ENCODE measurements at places on chromosomes 12 and 14.

- no peak overlapping the region for H3K4me3 ChIP-seq
- H3K27ac ChIP-seq = no peak overlapping the region
- peaks cover 20% of the 10 kb centered on the region for H3K4me1 ChIP-seq
- no peaks in the 10 kb centered on the region for H3K27me3 ChIP-seq
- no peaks in the 10 kb centered on the region for H3K36me3 ChIP-seq
Observed at GRCh38 chr12:123271001-123271668, 521 bp downstream of the CDK2AP1 start.

DNA sequence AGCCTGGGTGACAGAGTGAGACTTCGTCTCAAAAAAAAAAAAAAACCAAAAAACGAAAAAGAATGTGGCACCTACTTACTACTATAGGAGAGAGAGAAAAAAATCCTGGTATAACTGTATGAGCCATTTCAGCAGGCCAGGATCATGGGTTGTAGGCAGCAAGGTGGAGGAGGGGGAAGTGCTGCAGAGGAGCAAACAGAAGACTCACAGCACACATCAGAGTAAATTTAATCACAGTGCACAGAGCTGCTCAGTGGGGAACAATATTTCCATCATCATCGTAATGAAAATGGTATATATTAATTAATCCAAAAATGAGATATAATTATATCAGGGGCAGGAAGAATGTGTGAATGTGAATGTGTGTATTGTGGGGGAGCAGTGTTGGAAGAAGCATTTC lies 175.8 kb downstream of the SLC2A13 start:
- H3K27ac ChIP-seq = no peak overlapping the region
- peaks cover 7% of the 10 kb centered on the region for H3K4me1 ChIP-seq
- DNase-seq = no peak
- no peak overlapping the region for H3K4me3 ChIP-seq

- H3K36me3 ChIP-seq = no peaks in the 10 kb centered on the region
- no peak overlapping the region for H3K27ac ChIP-seq
- H3K4me1 ChIP-seq = peaks cover 5% of the 10 kb centered on the region
- no peak overlapping the region for H3K4me3 ChIP-seq
- H3K27me3 ChIP-seq = peaks cover 5% of the 10 kb centered on the region
Observed at GRCh38 chr14:101115652-101116051, 212.1 kb upstream of the RTL1 start.

- H3K27me3 ChIP-seq = peaks cover 11% of the 10 kb centered on the region
- DNase-seq = no peak
- H3K4me1 ChIP-seq = no peaks in the 10 kb centered on the region
- no peak overlapping the region for H3K27ac ChIP-seq
- no peaks in the 10 kb centered on the region for H3K36me3 ChIP-seq
Observed at GRCh38 chr12:76106631-76107030, 22.1 kb upstream of the NAP1L1 start.

GRCh38 chr14:30193845-30194501 lies 266.3 kb upstream of the PRKD1 start:
- no peak overlapping the region for H3K4me3 ChIP-seq
- H3K36me3 ChIP-seq = no peaks in the 10 kb centered on the region
- no peak for DNase-seq
- no peaks in the 10 kb centered on the region for H3K27me3 ChIP-seq
- H3K4me1 ChIP-seq = no peaks in the 10 kb centered on the region

DNA sequence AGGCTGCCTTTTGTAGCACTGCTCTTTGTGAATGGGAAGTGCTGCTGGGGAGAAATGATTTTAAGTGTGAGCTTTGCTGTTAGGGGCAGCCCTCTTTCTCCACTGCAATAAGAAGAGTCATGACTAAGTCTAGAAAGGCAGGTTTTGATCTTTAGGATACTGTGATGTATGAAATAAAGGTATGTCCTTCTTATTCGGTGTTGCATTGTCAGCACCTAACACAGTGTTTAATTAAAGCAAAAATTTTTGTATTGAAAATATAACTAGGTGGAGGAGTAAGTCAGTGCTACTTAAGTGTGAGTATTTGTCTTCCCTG lies 81.5 kb downstream of the ETV6 start:
- DNase-seq = no peak
- no peak overlapping the region for H3K4me3 ChIP-seq
- H3K27ac ChIP-seq = peak overlapping the region; percentile 70
- H3K4me1 ChIP-seq = peaks cover 66% of the 10 kb centered on the region
- peaks cover 30% of the 10 kb centered on the region for H3K36me3 ChIP-seq
- no peaks in the 10 kb centered on the region for H3K27me3 ChIP-seq

DNA sequence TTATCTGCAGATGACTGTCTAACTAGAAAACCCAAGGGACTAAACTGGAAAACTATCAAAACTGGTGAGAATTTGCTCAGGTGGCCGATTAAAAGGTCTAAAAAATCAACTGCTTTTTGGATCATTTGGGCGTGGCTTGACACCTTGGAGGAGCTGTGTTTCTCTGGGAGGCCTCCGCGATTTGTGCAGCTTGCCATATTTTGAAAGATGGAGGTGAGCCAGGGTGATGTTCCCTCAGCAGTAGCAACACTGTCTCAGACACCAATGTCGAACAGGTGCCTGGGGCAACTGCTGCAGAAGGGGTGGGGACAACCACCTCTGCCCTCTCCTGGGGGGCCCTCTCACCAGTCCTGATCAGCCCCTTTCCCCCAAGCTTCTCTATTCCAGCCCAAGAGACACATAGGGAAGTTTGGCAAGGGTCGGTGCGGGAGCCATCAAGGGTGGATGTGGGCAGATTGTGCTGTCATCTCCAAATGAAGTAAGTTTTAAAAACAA lies 3.8 kb downstream of the CCDC177 start:
- no peak overlapping the region for H3K27ac ChIP-seq
- H3K4me3 ChIP-seq = no peak overlapping the region
- no peak for DNase-seq
- H3K4me1 ChIP-seq = peaks cover 9% of the 10 kb centered on the region

- H3K4me1 ChIP-seq = peaks cover 73% of the 10 kb centered on the region
- H3K4me3 ChIP-seq = peak overlapping the region; percentile 65
- peaks cover 3% of the 10 kb centered on the region for H3K36me3 ChIP-seq
Observed at GRCh38 chr12:49089821-49090773, 4.5 kb downstream of the DHH start.

GRCh38 chr14:94304243-94304642 lies 11.2 kb upstream of the SERPINA10 start:
- H3K27me3 ChIP-seq = no peaks in the 10 kb centered on the region
- H3K36me3 ChIP-seq = no peaks in the 10 kb centered on the region
- no peak overlapping the region for H3K4me3 ChIP-seq
- DNase-seq = no peak
- no peak overlapping the region for H3K27ac ChIP-seq

DNA sequence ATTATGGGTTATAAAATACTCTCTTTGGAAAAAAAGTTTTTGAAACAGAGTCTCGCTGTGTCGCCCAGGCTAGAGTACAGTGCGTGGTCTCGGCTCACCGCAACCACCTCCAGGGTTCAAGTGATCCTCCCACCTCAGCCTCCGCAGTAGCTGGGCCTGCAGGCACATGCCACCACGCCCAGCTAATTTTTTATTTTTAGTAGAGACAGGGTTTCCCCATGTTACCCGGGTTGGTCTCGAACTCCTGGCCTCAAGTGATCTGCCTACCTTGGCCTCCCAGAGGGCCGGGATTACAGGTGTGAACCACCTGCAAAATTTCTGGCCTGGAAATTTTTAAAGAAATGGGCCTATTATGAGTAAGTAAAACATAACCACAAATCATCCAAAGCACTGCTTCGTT lies 3.8 kb downstream of the USP15 start:
- no peaks in the 10 kb centered on the region for H3K27me3 ChIP-seq
- peaks cover 54% of the 10 kb centered on the region for H3K36me3 ChIP-seq
- peak overlapping the region; percentile 94 for H3K27ac ChIP-seq
- peak overlapping the region; percentile 95 for H3K4me3 ChIP-seq
- peaks cover 60% of the 10 kb centered on the region for H3K4me1 ChIP-seq
- DNase-seq = peak; percentile 49

DNA sequence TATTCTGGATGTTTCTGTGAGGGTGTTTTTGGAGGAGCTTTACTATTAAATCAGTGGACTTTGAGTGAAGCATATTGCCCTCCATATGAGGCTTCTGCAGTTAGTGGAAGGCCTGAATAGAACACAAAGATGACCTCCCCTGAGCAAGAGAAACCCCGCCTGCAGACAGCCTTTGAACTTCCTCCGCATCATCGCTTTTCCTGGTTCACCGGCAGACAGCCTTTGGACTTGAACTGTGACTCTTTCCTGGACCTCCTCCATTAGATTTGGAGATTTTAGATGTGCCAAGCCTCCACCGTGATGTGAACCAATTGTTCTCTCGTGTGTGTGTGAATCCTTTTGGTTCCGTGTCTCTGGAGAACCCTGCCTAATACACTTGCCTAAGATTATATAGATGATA lies 208.4 kb downstream of the EFCAB11 start:
- H3K36me3 ChIP-seq = no peaks in the 10 kb centered on the region
- H3K27me3 ChIP-seq = no peaks in the 10 kb centered on the region
- peaks cover 19% of the 10 kb centered on the region for H3K4me1 ChIP-seq
- DNase-seq = no peak

- no peaks in the 10 kb centered on the region for H3K36me3 ChIP-seq
- no peak overlapping the region for H3K4me3 ChIP-seq
- H3K27me3 ChIP-seq = peaks cover 7% of the 10 kb centered on the region
- no peak overlapping the region for H3K27ac ChIP-seq
- no peak for DNase-seq
- H3K4me1 ChIP-seq = no peaks in the 10 kb centered on the region
Observed at GRCh38 chr14:34025325-34026017, 74.6 kb upstream of the EGLN3 start.

DNA sequence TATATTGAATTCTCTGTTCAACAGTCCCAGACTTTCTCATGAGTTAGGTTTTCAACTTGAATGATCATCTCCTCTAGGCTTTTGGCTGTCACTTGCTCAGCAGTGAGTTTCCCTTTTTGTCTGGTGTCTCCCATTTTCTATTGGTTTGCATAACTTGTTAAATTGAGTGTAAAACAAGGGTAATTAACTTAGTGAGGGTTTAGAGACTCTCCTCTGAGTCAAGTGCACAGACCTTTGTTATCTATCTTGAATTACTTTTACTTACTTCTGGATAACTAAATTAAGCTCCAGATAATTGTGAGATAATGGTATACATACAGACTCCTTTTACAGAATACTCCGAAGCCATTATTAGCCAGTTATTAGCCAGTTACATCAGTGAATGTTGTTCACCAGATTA lies 22.0 kb downstream of the MLXIP start:
- H3K36me3 ChIP-seq = peaks cover 10% of the 10 kb centered on the region
- no peaks in the 10 kb centered on the region for H3K27me3 ChIP-seq
- H3K4me3 ChIP-seq = no peak overlapping the region
- no peak for DNase-seq
- peaks cover 44% of the 10 kb centered on the region for H3K4me1 ChIP-seq

DNA sequence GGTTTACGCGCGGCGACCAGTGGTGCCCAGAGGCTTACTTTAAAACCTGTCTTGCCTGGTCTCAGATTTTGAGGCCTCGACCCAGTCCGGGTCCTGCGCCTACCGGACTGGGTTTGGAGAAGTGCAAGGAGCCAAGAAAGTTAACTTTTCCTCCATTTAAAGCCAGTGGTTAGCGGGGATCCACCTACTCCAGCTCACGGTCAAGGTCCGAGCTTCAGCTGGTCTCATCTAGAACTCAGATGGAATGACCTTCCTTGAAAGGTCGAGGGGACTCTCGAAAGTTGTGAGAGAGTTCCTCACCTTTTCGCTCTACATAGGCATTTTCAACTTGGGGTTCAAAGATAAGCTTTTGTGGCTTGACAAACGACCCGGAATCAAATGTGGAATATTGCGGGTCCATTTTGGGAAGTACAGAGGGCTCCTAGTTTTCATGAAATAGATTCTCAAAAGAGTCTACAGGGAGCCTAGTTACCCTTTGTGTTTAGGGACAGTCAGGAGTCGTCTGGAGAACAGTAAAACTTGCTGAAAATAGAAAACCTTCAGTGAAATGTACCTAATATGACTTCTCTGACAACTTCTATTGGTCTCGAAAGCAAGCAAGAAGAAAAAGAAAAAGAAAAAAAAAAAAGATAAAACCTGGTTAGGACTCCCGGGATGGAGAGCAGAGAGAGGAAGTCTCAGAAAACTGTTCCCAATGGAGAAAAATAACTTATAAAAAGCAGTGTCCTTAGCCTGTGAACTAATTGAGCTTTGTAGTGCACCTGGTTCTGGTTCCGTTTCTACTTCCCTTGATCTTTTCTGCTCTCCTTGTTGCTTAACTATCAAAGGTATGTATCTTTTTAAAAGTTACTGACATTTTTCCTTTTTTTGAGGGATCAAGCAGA lies 1.4 kb downstream of the KCNMB4 start:
- no peak overlapping the region for H3K27ac ChIP-seq
- H3K4me3 ChIP-seq = peak overlapping the region; percentile 83
- peaks cover 21% of the 10 kb centered on the region for H3K4me1 ChIP-seq
- DNase-seq = no peak
- H3K27me3 ChIP-seq = peaks cover 36% of the 10 kb centered on the region

DNA sequence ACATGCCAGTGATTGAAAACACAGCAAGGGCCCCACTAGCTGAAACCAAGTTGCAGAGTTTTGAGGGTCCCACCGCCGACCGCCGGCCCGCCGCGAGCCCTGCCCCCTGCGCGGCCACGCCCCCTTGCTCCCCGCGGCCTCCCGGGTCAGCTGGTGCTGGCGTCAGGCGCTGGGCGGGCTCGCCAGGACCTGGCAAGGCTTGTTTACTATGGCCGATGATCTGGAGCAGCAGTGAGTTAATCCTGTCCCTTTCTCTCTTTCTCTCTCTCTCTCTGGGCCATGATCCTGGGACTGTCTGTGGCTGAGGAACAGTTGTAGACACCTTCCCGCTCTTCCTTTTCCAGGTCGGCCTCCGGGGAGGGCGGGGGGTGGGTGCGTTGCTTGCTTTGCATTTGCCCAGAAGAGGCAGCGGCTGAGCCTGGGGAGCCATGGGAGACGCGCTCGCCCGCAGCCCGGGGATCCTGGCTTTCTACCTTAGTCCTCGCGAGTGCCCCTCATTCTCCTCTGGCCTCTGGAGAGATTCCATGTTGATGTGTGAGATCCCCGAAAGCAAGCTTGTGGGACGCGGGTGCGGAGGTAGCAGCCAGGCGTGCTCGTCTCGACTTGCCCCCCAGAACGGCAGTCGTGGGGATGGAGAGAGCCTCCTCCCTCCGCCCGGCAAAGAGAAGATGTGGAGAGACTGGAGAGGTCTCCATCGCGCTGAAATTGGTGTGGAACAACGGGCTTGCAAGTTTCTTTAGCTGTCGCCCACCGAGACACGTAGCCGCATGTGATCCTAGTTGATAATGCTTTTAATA lies at the start of gene ABHD4:
ABHD4 (plus strand) TSS at position 202 of the 797 bp plus-strand sequence; CDS start at position 209, 7 bp downstream.
- peak within 1 kb of the TSS; percentile 88 for H3K4me3 ChIP-seq
- H3K4me1 ChIP-seq = peaks cover 25% of the 10 kb centered on the region
- peak within 1 kb of the TSS; percentile 69 for H3K27ac ChIP-seq
- DNase-seq = peak; percentile 79

DNA sequence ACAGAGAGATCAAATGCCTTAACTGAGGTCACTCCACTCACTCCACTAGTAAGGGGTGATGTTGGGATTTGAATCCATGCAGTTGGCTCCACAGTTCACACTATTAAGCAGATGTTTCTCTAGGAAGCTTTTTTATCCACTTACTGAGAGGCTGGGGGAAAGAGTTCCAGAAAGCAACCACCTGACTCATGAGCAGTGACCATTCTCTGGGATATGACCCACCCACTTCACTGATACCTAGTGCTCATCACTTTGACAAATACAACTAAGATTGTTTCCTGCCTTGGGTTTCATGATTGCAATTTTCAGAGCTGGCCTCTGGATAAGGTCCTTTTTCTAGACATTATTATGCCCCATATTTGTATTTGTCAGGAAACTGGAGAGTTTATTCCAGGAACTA lies 152.1 kb upstream of the PLEKHG7 start:
- peaks cover 12% of the 10 kb centered on the region for H3K36me3 ChIP-seq
- H3K4me3 ChIP-seq = no peak overlapping the region
- H3K27ac ChIP-seq = no peak overlapping the region
- no peak for DNase-seq
- no peaks in the 10 kb centered on the region for H3K27me3 ChIP-seq

- H3K4me3 ChIP-seq = peak overlapping the region; percentile 5
- peaks cover 16% of the 10 kb centered on the region for H3K27me3 ChIP-seq
- H3K27ac ChIP-seq = no peak overlapping the region
- H3K36me3 ChIP-seq = no peaks in the 10 kb centered on the region
Observed at GRCh38 chr14:75984674-75985073, 889 bp upstream of the IFT43 start.

All from activated CD4-positive, alpha-beta memory T cell treated with anti-CD3 and anti-CD28 coated beads, Interleukin-2, amount 10 ng/mL, durations not matched to agents 7 days and 5 days (primary cell).